ENCODE measurements at places on chromosomes 12 and 14.

- no peak for DNase-seq
Measured at GRCh38 chr14:75842551-75842950, 139.2 kb downstream of the TGFB3 start.

DNA sequence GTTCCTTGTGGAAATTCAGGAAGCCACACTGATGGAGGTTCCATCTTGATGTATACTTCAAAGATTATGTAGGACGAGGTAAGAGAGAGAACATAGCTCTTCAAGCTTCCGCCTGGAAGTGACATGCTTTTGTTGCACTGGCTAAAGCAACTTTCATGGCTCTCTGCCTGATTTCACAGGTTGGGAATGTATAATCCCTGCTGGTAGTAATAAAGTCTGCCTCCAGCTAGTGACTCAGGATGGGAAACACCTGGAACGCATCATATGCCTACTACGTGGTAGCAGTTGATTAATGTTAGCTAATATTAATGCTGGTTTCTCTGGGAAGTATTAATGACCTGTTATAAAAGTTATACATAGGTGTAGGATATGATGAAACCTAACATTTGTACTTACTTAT is 71.1 kb downstream of the PELI2 start:
- DNase-seq, result no peak

DNA sequence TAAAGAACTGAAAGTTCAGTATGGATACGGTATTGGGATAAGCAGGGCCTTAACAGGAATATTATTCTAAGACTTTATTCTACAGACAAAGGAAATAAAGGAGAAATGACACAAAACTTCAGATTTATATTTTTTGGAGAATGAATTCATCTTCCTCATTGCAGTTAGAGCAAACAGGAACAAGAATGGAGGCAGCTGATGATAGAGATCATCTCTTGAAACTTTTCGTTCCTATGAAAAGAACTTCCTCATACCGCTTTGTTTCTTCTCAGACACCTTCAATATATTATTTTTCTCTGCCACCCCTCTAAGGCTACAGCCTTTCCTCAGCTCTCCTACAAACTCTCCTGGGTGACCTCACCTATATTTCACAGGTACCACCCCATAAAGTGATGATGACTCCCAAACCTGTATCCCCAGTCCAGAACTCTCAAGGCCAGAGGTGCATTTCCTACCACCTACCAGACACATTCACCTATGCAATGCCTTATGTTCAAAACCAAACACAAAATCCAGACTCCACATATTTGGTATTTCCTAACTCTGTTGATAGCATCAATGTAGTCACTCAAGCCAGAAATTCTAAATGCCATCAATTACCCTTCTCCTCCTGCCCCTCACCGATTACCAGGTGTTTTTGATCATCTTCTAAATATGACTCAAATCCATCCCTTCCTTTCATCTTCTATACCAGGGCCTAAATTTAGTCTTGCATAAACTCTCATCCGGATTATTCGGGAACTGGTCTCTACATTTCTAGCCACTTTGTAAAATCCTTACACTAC is 7.4 kb downstream of the MAP4K5 start:
- DNase-seq, result no peak

DNA sequence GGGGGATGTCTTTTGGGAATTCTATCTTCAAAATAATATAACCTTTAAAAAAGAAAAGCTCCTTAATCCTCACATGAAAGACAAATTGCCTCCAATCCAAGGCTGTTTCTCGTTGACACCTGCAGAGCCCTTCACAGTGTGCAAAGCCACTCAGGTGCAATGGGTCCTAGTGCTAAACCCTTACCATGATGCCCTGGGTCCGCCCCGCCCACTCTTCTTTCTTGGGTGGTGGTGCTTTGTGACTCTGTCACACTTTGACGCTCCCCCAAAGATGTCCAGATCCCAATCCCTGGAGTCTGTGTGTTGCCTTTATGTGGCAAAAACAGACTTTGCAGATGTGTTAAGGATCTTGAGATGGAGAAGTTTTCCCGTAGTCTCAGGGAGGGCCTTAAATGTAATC is 29.7 kb downstream of the CLMN start:
- no peak for DNase-seq

DNA sequence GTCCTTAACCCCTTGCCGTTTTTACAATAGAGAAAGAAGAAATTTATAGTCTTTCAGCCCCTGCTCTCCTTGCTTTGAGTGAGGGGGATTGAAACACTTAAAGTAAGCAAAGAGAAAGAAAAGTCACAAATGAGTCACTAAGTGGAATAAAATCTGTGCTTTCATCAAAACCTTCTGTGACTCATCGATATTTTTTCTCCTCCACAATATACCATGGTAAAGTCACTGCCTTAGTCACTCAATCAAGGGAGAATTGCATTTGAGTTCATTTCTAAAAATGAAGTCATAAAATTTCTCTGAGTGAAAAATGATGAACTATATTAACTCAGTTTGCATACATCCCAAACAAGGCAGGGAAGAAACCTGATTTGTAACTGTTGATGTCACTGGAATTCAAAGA is 470.3 kb downstream of the FOXG1 start:
- no peak for DNase-seq

DNA sequence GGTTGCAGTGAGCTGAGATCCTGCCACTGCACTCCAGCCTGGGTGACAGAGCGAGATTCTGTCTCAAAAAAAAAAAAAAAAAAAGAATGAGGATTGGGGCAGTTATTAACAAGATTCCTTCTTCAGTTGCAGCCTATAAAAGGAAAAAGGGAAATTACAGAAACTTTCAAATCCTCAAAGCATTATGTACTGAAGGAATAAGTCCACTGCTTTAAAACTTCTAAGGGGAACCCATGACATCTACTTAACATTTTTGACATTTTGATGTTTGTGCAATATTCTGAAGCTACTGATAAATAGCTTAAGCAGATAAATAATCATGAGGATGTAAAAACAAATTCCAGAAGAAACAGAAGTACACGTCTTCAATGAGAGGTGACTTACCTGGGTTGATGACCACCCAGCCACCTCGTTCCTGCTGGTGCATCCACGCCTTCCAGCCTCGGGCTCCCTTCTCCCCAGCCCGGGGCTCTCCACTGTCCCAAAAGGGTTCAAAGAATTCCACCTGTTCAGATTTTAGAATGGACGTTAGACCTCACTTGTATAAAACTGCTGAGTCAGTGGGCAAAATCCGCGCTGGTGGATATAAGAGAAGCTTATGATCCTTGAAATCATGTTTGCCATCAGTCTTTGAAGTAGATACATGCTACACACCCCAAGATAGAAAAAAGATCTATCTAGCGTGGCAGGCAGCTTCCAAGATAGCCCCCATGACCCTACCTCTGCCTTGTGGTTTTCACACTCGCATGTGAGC is 33.7 kb downstream of the NRDE2 start:
- no peak for DNase-seq

GRCh38 chr14:29459969-29460560 is 467.6 kb downstream of the PRKD1 start:
- DNase-seq, result no peak

DNA sequence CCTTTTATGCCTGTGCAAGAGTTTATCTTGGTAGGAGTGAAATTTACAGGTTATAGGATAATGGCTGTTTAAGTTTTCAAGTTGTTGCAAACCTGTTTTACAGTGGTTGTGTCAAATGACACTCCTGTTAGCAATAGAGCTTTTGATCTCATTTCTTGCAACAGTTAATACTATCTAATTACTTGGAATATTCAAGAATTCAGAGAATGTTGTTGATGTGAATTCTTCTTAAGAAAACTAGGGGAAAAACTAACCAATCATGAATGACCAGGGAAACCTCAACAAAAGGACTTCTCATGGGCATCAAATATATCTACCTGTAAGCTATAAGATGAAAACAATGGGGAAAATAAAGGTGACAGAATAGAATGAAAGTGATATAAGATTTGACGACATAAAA is 85.0 kb downstream of the IPO8 start:
- no peak for DNase-seq

DNA sequence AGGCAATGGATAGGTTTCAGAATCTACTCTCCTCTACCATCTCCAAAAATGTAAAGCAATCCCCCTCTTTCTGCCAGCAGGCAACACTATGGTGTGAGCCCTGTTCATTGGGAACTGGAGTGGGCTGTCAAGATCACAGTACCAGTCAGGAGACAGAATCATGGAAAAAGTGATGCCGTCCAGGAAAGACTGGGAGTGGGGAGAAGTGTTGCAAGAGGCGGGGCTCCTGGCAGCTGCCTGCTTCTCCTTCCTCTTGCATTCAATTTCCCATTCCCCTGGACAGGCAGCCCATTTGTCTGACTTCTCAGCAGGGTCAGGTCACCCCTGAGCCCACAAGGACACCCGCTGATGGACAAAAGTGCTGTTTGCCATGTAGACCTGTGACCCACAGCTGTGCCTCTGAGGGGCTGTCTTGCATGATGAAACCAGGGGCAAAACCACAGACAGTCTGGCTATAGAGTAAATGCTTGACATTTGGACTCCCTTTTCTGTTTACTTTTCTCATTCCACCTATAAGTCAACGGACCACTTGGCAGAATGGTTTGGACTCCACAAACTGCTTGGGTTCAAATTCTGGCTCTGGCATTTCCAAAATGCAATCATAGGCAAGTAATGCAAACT is 30.1 kb upstream of the RPH3A start:
- no peak for DNase-seq

GRCh38 chr12:132400011-132400641 is 70.7 kb upstream of the GALNT9 start:
- DNase-seq, result no peak

- DNase-seq, result no peak
Measured at GRCh38 chr14:45181806-45182205, 46.1 kb downstream of the FANCM start.

DNA sequence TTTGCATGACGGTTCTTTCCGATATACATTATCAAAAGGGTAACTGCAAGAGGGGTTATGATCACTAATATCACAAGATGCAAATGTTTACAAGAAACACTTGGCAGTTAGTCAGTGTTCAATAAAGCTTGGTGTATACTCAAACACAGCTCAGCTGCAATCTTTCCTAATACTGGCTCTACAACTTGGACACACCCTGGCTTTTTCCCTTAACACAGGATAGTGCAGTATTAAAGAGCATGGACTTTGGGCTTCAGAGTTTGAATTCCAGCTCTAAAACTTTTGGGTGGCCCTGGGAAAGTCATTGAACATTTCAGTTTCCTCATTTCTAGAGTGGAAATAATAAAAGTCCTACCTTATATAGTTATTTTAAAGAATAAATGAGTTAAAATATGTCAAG is 107.0 kb downstream of the HECTD4 start:
- DNase-seq, result no peak

All from NCI-H2107 (cell line).